ENCODE measurements at places on chromosomes 5 and 9.

GRCh38 chr5:124056326-124056990, 544.5 kb downstream of the CSNK1G3 start:
- no peak for DNase-seq

- no peak for DNase-seq
These were observed 480 bp upstream of the TXNDC8 start for GRCh38 chr9:110338143-110338542.

GRCh38 chr9:91001146-91001611, 199.6 kb downstream of the SYK start:
- peak; percentile 99 for DNase-seq

- no peak for DNase-seq
These were observed 4.7 kb downstream of the MRPL36 start for GRCh38 chr5:1794901-1795290.

GRCh38 chr5:167458412-167458811, 833.0 kb upstream of the WWC1 start:
- DNase-seq = no peak

GRCh38 chr5:156498226-156498980, 171.4 kb downstream of the SGCD start:
- no peak for DNase-seq

- no peak for DNase-seq
These were observed 34.8 kb downstream of the TNFSF8 start for GRCh38 chr9:114895521-114895991.

DNA sequence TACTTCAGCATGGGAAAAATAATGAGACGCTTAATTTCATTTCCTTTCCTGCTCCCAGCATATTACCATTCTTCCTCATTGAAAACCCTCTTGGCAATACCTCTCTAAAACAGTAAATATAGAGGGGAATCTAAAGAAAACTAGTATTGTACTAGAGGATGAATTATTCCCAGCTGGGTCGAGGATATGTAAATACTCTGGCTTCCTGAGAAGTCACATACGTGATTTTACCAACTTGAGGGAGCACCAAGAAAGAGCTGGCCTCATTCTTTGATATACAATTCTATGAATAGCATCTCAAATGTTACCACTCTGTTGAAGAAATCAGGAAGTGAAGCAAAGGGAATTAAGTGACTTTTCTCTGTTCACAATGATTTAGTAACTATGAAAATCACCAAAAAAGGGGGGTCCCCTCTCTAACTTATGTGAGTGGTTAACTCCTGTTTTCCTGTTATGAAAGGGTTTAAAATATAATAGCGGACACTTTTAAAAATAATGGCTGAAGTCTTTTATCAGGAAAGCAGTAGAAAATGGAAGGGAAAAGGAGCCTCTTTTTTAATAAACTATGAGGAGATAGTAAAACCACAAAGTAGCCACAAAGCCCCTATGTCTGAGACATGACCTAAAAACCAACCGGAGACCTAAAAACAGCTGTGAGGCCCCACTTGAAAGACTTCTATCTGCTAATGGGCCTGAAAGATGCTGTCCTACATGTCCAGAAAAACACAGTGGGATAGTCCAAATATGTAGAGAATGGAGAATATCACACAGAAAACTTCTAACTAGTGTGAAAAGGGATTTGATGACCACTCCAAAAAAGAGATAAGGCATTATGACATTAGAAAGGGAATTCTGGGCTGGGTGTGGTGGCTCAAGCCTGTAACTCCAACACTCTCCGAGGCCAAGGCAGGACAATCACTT, 42.6 kb downstream of the LPAR1 start:
- DNase-seq = no peak

DNA sequence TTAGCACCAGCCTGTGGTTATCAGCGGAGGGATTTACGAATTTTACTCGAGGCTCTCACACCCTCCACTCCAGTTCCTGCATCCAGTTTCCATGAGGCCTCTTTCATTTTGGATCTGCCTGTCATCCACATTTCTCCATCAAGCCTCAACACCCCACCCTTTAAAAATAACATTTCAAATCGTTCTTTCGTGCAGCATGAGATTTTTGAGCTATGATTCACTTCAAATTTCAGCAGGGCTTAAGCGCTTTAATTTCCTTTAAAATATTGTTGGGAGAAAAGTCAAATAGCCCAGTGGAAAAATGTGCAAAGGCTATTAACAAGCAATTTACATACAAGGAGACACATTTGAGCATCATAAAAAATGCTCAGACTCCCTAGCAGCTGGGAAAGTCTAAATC, 103.2 kb downstream of the MSX2 start:
- DNase-seq = peak; percentile 55

- DNase-seq = peak; percentile 79
These were observed 89.2 kb upstream of the PRLR start for GRCh38 chr5:35319333-35320002.

- DNase-seq = no peak
These were observed 22.9 kb upstream of the SPATA31E1 start for GRCh38 chr9:87859786-87860185.

DNA sequence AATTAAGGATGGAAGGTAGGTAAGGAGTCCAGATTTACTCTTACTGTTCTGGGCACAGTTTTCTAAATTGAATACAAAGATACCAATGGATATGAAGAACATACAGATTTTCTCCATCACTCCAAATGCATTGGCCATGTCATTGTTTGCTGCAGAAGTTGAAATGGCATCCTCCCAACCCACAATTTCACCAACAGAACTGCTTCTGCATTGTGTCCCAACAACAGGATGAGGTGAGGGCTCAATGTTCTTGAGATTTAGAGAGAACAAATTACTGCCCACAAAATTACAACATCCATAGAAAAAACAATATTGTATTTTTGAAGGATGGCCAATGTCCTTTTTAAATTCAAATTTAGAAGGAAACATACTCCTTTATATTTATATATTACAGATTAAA, 88.9 kb downstream of the NUDT12 start:
- DNase-seq = peak; percentile 60

- peak; percentile 48 for DNase-seq
These were observed 194.4 kb upstream of the PTGER4 start for GRCh38 chr5:40485021-40485998.

GRCh38 chr5:102130890-102131289, 165.2 kb downstream of the SLCO4C1 start:
- DNase-seq = no peak

DNA sequence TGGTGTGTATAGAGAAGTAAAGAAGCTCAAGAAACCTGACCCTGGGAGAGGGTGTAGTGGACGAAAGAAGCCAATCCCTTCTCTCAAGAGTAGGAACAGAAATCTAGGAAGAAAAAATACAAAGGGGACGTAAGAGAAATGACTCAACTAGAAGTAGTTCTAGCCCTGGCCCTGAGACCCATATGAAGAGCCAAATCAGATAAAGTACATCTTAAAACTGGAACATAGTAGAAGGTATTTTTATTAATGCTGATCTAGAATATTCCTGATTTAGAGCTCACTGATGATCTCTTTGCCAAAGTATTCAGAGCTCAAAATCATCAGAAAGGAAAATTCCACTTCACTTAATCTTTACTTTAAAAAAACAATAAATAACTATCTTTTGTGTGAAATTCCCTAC, 184.8 kb downstream of the MLLT3 start:
- DNase-seq = no peak

GRCh38 chr9:91362051-91362611, 413 bp upstream of the AUH start:
- no peak for DNase-seq

DNA sequence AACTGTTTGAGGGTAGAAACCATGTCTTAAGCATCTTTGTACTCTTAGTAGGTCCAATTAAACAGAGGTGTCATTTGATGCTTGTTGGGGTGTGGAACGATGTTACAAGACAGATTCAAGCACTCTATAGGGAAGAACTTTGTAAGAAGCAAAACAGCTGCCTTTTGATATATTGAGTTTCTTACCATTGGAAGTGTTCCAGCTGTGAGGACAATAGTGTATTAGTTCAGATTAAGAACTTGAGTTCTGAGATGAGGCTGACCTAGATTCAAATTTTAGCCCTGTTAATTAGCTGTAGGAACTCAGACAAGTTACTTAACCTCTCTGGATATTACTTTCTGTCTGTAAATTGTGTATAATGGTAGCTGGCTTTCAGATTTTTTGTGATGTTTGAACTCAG, 19.6 kb upstream of the ZNF462 start:
- DNase-seq = no peak

DNA sequence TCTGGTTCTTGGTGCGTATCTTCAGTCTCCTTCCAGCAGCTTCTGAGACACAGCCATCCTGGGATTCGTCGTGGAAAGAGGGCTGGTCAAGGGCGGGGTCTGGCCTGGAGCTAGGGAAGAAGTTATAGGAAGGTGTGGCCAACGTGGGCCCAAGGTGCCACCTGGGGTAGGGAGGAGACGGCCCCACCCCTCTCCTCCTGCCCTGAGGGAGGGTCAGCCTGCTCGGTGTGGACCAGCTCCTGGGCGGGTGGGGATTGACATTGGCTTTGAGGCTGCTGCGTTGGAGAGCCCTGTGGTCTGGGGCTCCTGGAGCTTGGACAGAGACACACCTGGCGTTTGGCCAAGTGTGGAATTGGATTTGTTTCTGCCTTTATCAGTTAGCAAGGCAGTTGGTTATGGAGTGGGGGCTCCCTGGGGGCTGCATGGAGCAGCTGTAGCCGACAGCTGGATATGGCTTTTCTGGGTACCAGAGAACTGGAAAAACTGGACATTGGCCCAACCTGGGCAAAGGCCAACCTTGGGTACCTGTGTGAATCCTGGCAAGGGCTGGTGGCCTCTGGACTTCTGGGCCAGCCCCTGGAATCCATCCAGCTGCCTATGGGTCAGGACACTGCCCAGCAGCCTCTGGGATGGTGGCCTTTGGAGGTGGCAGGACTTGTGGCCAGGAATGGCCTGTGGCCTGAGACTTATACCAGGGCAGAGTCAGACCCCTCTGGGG, 75.7 kb upstream of the PPP1R26 start:
- DNase-seq = no peak

DNA sequence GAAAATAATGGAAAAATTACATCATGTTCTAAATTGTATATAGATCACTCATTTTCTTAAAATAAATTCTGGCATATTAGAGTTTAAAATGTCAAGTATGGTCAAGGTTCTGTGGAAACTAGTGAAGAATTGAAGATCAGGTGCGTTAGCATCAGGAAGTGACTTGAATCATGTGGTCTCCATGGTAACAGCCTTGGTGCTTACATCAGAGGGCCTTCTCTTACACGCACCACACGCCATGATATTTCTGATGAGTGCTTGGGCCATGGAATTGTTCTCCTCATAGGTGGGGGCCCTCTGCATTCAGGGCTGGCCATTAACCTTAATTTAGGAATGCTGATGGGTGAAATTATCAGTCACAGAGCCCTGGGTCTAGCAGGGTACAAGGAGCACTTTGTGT, 288.1 kb upstream of the EFNA5 start:
- no peak for DNase-seq

- DNase-seq = no peak
These were observed 471.3 kb upstream of the KLF4 start for GRCh38 chr9:107960916-107961315.

DNA sequence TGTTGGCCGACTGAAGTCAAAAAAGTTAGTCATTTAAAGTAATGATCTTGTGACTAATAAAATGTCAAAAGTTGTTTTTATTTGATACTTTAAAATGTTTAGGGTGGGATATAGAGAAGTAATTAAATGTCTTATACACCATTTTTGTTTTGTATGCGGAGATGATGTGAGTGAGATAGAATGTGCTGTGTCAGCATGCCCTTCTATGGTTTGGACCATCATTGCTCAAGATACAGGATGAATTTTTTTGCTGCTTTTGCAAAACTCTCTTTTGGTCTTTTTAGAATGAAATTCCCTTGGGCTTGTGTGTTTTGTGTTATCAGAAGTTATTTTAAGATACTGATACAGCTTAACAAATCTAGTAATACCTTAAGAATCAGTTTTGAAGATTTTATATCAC, 12.5 kb downstream of the SRFBP1 start:
- DNase-seq = peak; percentile 39

DNA sequence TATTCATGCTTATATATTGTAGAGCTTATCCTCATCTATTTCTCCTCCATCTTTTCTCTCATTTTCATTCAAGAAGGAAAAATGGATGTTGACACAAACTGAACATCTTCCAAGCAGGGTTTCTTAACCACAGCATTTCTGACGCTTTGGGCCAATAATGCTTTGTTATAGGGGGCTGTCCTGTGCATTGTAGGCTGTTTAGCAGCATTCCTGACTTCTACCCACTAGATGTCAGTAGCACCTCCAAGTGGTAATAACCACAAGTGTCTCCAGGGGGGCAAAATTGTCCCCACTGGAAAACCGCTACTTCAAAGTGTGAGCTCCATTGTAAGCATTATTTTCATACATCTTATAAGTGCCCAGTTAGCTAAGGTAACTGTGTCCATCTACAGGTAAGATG, 2.6 kb upstream of the TXNDC8 start:
- DNase-seq = peak; percentile 24

DNA sequence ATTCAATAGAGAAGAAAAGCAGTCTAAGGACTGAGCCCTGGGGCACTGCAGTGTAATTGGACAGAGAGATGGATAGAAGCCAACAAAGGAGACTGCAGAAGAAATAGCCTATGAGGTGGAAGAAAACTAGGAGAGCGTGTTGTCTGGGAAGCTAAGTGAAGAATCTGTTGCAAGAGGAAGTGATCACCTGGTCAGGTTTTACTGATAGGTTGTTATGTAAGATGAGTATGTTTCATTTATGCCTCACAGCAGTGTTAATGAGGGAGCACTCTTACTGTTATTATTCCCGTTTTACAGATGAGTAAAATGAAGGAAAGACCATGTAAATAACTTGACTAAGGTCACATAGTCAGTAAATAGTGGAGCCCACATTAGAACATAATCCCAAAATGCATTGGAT, 80.0 kb upstream of the GRHPR start:
- peak; percentile 6 for DNase-seq

- no peak for DNase-seq
These were observed 142.3 kb upstream of the TLX3 start for GRCh38 chr5:171166766-171167165.

DNA sequence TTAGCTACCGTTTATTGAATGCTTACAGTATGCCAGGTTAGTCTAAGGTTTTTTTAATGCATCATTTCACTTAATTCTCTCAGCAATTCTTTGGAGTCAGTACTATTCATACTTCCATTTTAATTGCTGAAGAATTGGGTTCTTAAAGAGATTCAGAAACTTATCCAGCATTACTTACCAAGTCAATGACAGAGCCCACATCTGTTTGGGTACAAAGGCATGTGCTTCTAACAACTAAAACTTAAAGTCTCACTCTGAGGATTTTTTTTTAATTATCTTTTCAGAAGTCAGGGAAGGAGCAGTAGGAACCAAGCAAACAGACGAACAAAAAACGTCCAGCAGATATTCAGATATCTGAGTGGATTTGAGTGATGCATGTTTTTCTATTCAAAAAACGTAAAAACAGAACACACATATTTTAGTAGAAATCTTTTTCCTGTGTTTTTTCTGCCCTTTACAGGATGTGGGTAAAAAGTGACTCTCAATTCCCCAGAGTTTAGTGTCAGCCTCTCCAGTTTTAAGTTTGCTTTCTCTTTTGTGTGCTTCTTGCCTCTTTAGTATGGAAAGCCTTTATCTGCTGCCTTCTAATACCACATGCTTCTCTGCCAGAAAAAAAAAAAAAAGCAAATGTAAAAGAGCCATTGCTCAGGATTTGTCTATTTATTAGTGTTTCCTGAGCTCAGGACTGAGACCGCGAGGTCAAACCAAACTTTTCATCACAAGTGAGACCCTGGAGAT, 118.0 kb downstream of the PRKACG start:
- no peak for DNase-seq

GRCh38 chr5:50889790-50890189, 223.4 kb downstream of the PARP8 start:
- DNase-seq = peak; percentile 27

- no peak for DNase-seq
These were observed 1.4 kb downstream of the TJP2 start for GRCh38 chr9:69175486-69175885.
